ENCODE measurements at places on chromosomes 1 and 21.

DNA sequence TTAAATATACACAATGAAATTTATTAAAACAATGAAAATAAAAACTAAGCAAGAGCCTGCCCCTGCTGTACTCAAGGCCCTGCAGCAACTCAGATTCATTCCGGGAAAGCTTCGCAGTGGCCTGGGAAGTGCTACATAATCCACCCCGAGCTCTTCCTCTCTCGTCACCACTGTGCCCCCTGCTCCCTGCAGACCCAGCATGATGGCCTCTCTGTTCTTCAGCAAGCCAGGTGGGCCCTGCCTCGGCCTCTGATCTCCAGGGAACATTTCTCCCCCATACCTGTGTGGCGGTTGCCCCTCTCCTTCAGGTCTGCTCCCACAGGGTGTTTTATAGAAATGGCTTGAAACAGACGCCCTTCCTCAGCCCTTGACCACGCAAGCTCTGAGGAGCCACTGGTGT, 10.6 kb downstream of the RNF187 start:
- DNase-seq: no peak

GRCh38 chr1:203797948-203798655, 2.7 kb downstream of the ZBED6 start:
- no peak for DNase-seq

DNA sequence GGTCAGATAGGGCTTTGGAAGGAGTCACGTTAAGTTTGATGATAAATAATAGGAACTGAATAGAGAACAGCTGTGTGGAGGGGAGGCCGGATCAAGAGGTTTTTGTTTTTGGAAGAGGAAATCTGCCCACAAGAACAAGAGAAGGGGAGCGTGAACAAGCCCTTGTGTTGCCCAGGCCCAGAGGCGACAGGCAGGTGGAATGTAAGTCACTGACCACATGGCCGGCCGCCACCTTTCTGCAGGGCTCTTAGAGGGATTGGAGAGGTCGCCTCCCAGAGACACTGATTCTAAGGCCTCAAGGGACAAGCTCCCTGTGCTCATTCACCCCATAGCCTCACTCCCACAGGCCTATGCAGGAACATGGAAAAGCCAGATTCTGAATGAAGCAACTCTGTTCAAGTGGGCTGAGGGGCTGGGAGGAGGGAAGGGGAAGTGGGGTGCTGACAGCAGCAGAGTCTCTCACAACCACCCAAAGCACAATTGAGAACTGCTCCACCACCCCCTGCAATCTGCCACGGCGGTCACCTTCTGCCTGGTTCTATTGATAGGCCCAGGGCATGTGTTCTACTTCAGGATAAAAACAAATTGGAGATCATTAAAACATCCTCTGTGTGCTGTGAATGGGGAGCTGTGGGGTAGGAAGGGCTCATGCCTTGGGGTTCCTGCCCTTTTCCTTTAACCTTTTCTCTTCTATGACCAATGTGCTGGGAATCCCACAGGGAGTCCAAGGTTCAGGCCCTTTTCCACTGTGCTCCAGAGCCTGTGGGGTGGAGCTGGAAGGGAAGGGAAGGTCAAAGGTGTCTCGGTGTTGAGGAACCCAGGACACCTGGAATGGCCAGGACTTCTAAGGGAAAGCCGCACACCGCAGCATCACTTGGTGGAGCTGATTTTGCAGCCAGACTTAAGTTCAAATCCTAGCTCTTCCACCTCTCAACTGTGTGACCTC, 63.3 kb upstream of the PARP1 start:
- DNase-seq: no peak

DNA sequence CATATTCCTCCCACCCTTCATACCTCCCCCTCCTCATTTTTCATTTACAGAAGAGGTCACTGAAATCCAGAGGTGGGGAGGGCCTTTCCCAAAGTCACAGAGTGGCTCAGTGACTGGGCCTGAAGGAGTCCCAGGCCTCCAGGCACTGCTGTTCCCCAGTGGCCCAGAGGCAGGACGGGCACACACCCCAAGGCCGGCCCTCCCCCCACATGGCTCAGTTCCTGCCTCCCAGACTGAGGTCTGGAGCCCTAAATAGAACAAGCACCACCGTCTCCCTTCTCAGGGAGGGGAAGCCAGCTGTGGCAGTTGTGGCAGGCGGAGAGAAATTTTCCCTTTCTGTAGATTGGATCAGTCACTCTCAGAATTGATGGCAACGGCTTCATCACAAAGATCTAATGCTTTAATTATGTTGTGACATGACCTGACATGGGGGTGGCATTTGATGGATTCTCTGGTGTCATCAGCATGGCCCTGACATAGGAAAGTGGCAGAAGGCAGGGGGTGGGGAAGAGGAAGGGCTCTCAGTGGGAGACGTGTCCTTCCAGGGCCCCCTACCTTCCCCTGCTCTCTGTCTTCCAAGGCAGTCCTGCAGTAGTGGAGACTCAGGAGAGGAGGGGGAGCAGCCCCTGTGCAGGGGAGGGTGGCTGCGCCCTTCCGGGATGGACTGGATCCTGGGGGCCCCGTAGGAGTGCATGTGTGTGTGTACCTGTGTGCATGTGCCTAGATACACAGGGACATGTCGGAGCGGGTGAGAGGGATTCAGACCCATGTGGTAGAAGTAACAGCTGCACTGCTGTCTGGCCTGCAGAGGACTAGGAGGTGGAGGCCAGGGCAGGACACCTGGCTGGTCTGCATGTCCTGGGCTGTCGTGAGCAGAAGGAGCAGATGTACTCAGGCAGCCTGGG, 41.2 kb upstream of the FOXO6 start:
- DNase-seq: no peak

- DNase-seq: no peak
Observed at GRCh38 chr1:208918160-208918559, 665.4 kb upstream of the CAMK1G start.

DNA sequence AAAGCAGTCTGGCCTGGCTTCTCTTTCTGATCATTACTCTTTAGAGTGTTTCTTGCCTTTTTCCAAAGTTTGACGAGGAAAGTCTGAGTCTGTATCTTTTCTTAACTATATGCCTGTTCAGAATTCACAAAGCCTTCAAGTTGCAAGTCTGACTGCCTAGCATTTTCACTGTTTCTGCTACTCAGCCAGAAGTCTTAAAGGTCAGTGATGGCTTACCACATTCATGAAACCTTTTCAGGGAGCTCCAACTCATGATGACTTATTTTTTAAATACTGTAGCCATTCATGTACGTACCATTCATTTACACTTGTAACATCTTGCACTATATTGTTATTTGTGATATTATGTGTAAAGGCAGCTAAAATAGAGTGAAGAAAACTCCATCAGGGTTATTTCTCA, 58.2 kb downstream of the TNFSF4 start:
- no peak for DNase-seq

GRCh38 chr1:208216062-208216461, 28.1 kb downstream of the PLXNA2 start:
- DNase-seq: no peak

GRCh38 chr1:219731771-219732170, 118.9 kb upstream of the ZC3H11B start:
- no peak for DNase-seq
